ENCODE measurements at places on chromosomes 1 and 21. TPM values are rescaled to one million over a fixed set of nuclear protein-coding genes. Genes with fewer than 3 reads are reported as not detected.

The MTARC1 gene
- total RNA-seq = 64.2 TPM

The ITGB2 gene
- 1.6 TPM for total RNA-seq

The TMEM69 gene
- 25.4 TPM for total RNA-seq

The CD1B gene
- total RNA-seq = not detected

The GJB3 gene
- total RNA-seq = not detected

The CCDC185 gene
- total RNA-seq = not detected
